Activated CD4-positive, alpha-beta T cell treated with anti-CD3 and anti-CD28 coated beads, Interleukin-2, Interleukin-6, amounts not matched to agents 100 ng/mL and 50 ng/mL, durations not matched to agents 16 hours and 8 hours (primary cell): ENCODE measurements at places on chromosomes 5 and 9.

DNA sequence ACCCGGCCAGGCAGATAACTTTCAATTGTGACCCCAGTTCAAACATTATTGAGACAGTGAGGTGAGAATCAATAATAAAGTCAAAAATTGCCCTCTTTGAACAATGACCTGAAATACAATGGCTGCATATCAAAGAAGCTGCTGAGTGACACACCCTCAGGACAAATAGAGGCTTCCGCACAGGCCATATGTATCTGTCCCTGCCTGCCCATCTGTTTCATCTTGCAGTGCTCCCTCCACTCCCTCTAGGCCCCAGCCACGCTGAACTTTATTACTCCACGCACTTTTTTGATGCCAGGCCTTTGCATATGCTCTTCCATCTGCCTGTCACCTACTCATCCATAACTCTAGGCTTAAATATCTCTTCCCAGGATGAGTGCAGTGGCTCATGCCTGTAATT, 15.9 kb upstream of the PFDN1 start:
- DNase-seq = no peak

GRCh38 chr9:112258106-112258505, 75.3 kb downstream of the PTBP3 start:
- DNase-seq = no peak

GRCh38 chr9:91177661-91178280, 183.9 kb downstream of the AUH start:
- DNase-seq = peak; percentile 65

DNA sequence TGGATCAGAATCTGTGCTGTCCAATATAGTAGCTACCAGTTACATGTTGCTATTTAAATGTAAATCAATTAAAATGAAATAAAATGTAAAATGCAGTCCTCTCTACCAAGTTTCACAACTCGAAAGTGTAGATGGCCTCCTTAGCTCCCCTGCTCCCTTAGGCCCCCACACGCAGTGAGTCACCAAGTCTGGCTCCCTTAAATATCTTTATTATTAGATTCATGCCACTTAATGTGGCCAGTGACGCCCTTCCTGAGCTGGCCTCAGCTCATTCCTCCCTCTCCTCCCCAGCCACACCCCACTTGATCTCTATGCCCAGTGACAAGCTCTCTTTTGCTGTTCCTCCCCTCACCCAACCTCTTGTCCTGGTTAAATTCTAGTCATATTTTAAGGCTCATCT, 88.4 kb upstream of the DNAH5 start:
- no peak for DNase-seq

- DNase-seq = no peak
Measured at GRCh38 chr5:22835686-22836085, 17.5 kb downstream of the CDH12 start.

GRCh38 chr5:173925449-173926071, 37.4 kb downstream of the CPEB4 start:
- DNase-seq = peak; percentile 21

GRCh38 chr5:13866792-13867191, 77.7 kb downstream of the DNAH5 start:
- peak; percentile 16 for DNase-seq

DNA sequence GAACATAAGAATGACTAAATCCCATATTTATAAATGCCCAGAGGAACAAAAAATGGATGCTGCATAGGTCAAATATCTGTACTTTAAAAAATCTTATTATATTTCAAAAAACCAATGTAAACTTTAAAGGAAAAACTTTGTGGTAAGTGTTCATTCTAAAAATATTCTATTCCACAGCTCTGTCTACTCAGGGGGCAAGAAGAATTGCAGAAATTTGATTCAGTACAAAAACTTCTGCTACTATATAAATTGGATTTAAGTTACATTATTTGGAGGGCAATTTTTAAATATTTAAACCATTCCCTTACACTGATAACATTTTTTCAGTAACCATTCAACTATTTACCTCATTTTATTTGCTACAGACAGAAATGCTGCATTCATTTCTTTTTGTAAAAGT, 32.1 kb downstream of the NFIB start:
- DNase-seq = no peak

DNA sequence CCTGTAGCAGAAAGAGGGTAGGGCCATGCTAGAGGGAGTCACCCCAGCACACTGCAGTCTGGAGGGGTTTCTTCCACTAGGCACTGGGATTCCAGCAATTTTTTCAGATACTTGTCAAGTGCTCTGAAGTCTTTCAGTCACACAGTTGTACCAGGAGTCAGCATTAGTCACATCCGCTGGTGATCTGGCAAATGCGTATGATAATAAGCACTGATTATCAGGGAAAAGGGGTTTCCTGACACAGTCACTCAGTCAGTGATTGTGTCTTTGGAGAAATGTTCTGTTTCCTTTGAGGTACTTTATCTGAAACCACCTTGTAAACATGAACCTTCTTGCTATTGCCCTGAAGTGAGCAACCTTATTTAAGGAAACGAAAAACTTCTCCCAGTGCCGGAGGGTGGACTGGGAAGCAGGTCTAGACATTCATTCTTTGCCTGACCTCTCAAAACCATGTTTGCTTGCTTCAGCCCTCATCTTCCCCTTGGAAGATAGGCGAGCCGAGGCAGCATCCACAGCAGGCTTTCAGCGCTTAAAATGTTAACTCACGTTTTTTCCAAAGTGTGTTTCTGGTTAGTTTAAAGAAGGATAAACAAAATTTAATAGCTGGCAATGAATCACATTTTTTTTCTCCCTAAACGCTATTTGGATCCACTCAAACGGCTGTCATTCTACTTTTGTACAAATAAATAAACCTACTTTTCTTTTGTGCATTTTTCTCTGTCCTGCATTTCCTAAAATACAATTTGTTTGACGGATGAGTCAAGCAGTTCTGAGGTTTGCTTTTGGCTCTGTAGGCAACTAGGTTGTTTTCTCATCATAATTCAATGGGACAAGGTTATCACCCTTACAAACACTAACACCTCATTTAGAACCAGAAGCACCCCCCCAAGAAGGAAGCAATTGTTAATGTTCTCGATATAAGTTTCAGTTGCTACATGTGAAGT, 77.7 kb downstream of the FOXD1 start:
- DNase-seq = no peak

- no peak for DNase-seq
Measured at GRCh38 chr5:29896646-29897045, 1296.8 kb upstream of the CDH6 start.
